Left ventricle myocardium superior (tissue), 1 donor: ENCODE measurements at places on chromosomes 12 and 14. TPM values are rescaled to one million over a fixed set of nuclear protein-coding genes. Genes with fewer than 3 reads are reported as not detected.

LRFN5 gene
- total RNA-seq: 0.37 TPM

GRCh38 chr12:124916374-124917134 is 2.1 kb upstream of the UBC start:
- DNase-seq: peak; percentile 67

DNA sequence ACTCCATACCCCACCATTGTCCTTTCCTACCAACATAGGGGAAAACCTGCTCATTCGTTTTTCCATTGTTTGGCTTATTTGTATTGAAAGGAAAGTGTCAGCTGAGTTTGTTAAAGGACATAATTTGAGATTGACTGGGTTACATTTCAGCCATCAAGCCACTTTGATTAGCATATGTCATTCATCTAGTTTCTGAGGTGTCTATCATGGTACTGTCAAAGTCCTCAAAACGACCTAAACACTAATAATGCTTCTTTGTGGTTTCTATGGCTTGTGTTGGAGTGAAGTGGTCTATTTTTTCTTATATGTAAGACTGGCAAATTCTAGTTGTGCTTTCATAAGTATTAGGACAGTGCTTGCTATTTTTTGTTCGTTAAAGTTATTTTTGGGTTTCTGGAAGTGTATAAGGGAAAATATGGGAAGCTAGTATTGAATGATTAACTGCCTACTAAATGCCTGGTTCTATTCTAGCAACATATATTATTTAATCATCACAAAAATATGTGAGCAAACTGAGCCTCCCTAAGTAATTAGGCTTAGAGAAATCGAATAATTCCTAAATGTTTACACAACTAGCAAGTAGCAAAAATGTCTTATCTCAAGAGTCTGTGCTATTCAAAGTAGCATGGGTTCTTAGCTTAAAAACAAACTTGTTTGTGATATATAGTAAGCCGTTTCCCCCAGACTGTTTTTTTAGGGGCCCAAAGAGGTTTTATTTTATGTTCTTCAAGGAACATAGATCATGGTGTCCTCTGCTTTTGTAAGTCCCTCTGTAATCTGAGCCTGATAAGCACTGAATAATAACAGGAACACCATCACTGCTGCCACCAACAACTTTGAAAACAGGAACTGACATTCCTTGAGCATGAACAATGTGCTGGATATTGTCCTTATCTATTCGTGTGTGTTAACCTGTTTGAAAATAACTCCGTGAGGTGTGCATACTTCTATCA is 67.1 kb downstream of the DERA start:
- DNase-seq: no peak

DNA sequence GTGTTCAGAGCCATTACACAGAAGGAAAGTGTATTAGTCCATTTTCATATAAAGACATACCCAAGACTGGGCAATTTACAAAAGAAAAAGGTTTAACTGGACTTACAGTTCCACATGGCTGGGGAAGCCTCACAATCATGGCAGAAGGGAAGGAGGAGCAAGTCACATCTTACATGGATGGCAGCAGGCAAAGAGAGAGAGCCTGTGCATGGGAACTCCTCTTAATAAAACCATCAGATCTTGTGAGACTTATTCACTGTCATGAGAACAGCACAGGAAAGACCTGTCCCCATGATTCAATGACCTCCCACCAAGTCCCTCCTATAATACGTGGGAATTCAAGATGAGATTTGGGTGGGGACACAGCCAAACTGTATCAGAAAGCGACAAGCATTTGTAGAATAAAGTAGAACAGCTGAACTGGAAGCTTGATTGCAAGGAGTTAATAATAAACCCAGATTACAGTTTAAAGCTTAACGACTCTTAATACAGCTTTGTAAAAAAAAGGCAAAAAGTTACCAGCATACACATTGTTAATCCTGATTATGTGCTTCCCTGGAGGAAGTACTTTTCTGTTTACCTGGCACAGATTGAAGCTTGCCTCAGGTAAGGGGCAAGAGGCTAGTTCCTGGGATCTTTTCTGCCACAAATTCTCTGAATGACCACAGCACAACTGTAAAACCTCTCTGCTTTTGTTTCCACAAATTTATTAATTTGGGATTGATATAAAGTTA is 18.1 kb upstream of the STON2 start:
- no peak for DNase-seq

DYRK4 gene
- 26.6 TPM for total RNA-seq

GRCh38 chr12:1845886-1846285 is 25.5 kb downstream of the LRTM2 start:
- DNase-seq: no peak

DNA sequence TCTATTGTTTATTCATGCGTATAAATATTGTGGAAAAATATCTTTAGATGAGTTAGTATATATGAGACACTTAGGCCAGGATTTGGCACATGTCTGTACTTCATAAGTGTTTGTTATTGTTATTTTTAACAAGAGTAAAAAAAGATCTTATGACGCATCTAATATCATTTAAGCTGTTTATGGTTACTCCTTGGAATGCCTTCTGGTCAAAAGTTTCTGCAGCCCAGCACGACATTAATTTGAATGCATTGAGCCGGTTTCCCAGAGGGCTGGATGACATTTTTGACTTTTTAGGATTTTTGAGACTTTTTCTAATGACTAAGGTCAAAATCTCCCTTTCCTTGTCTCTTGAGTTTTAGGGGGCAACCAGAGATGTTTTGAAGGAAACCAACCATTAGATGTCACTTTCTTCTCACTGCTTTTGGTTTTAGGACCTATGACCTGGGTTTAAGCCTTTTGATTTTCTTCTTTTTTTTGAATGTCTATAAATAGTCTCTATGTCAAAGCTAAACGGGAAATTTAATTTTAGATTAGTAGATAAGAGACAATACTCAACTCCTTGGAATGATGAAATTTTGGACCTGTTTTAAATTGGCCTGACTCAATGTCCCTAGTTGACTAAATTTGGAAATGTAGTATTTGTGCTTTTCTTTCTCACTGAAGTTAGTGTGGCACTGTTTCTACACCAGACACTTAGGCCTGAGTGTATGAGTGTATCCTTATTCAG is 215.5 kb downstream of the AEBP2 start:
- no peak for DNase-seq

FAM177A1 gene
- 51.3 TPM for total RNA-seq

GLI1 gene
- total RNA-seq: 0.37 TPM

DNA sequence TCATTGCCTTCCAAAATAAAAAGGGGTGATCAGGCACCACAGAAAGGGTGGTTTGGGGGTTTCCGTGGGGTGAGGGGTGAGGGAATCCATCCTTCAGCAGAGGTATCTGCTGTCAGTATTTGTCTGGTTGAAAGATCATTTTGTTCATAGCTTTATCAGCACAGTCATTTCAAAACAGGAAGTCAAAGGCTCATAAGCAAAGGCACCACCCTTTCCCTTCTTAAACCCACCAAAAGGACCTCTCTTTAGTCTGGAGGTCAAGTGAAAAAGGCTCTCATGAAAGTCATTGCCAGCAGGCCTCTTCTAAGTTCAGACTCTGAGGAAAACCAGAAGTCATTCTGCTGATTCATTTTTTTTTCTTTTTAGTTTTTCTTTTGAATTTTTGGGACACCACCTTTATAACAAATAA is 6.2 kb downstream of the CHST11 start:
- DNase-seq: no peak

DNA sequence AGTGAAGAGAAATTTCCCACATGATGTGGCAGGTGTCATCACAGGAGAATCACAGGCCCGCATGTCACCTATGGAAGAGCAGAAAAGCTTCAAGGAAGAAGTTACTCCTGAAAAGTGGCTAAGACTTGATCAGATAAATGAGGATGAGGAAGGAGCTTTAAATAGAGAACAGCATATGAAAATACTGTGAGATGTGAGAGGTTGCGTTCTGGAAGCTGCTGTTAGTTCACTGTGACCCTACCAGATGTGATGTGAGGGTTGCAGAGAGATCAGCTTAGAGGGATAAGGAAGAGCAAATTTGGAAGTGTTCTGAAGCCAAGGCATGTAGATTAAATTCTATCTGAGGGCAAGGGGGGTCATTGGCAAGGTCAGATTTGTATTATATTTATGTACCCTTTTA is 17.1 kb downstream of the ERP27 start:
- no peak for DNase-seq

C12orf50 gene
- not detected for total RNA-seq

TMEM30B gene
- 0.42 TPM for total RNA-seq

GRCh38 chr14:68191567-68192321 is 372.2 kb downstream of the RAD51B start:
- no peak for DNase-seq

DNA sequence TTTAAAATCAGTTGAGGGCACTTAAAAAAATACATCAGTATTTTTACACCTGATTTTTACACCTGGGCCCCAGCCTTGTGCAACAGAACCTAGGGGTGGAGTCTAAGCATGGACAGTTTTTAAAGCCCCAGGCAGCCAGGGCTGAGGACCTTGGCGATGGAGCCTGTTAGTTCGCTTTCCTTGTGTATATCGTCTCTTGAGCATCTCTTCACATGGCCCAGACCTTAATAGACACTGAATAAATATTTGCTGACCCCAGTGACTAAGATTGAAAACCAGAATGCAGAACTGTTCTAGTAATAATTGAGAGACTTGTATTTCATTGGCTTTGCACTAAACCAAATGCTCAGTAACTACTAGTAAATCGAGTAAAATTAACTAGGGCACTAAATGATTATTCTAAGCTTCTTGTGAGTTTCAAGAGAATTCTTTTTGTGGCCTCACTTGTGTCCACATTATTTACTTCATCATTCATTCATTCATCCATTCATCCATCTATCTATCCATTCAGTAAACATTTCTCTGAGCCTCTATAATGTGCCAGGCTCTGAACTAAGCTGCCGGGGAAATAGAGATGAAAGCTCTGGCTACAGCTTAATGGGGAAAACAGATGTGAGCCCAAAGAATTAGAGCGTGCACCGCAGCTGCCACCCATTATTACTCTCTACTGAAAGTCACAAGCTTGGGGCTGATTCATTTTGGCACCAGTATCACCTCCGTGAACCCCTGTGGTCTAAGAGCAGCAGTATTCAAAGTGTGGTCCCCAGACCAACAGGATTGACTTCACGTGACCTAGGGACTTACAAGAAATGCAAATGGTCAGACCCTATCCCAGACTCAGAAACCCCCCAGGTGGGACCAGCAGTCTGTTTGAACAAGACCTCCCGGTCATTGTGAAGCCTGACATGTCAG is 30.7 kb upstream of the BCL7A start:
- DNase-seq: no peak

DNA sequence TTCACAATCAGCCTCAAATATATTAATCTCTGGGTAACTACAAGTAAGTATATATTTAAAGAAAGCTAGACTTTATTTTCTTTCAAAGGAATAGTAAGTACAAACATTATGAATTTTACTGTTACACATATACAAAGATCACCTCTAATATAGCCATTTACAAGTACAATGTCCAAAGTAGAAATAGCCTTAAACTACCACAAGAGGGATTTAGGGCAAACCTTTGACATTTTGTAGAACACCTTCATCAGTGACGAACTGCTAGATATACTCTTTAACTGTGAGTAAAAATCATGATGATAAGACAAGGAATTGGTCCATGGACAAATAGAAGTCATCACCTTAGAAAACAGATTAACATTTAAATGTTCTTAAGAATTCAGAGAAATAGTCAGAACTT is 69.8 kb downstream of the CNTN1 start:
- no peak for DNase-seq

IAPP gene
- not detected for total RNA-seq

GRCh38 chr14:76089575-76089974 is 62.1 kb upstream of the GPATCH2L start:
- no peak for DNase-seq

DNA sequence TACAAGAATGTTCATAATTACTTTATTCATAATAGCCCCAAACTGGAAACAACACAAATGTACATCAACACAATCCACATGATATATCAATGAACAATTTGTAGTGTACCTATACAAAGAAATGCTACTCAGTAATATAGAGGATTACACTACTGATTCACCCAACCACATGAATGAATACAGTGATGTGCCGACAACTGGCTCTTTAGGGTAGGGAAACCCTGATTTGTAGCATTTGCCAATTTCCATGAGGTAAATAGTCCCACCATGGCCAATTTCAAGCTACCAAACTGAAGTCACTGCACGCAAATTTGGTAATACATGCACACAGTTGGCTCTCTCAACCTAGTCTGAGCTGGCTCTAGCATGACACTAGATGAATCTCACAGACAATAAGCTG is 190.4 kb upstream of the KRR1 start:
- no peak for DNase-seq

- DNase-seq: no peak
Observed at GRCh38 chr14:66650491-66650911, 142.6 kb downstream of the GPHN start.

- no peak for DNase-seq
Observed at GRCh38 chr12:13002301-13003097, 2.4 kb upstream of the HEBP1 start.

- no peak for DNase-seq
Observed at GRCh38 chr14:81669308-81669707, 135.7 kb upstream of the SEL1L start.

- DNase-seq: no peak
Observed at GRCh38 chr12:92192360-92192759, 46.7 kb upstream of the BTG1 start.

DNA sequence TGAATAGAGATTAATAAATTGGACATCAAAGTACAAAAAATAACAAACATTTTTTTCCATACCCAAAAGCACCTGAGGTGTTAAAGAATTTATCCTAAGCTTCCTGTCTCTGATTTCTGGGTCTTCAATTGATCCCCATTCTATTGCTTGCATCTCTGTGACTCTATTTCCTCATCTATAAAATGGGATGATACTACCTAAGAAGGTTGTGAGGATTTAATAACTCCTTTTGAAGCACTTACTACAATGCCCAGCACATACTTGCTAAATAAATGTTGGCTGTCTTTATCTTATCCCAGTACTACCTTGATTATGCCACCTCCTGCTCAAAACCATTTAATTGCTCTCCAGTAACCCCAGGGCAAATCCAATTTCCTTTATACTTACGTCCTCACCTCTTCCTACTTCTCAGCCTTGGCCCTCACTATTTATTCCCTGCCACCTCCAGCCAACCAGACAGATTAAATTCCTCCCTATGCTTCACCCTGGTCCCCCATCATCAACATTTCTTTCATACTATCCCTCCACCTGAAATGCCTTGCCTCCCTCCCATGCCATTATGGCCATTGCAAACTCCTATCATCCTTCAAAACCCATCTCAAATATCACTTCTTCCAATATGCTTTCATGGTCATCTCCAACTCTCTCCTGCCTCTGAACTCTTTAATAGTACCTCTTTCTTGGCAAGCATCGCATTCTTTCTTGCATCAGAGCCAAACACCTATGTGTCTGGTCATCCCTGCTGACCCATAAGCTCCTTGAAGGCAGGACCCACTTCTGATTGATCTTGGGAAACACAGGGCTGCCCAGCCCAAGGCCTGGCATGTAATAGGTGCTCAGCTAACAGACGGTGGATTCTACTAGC is 7.9 kb upstream of the ASIC1 start:
- no peak for DNase-seq

CRADD gene
- total RNA-seq: 30.4 TPM
